ENCODE measurements at places on chromosomes 6 and 20.

DNA sequence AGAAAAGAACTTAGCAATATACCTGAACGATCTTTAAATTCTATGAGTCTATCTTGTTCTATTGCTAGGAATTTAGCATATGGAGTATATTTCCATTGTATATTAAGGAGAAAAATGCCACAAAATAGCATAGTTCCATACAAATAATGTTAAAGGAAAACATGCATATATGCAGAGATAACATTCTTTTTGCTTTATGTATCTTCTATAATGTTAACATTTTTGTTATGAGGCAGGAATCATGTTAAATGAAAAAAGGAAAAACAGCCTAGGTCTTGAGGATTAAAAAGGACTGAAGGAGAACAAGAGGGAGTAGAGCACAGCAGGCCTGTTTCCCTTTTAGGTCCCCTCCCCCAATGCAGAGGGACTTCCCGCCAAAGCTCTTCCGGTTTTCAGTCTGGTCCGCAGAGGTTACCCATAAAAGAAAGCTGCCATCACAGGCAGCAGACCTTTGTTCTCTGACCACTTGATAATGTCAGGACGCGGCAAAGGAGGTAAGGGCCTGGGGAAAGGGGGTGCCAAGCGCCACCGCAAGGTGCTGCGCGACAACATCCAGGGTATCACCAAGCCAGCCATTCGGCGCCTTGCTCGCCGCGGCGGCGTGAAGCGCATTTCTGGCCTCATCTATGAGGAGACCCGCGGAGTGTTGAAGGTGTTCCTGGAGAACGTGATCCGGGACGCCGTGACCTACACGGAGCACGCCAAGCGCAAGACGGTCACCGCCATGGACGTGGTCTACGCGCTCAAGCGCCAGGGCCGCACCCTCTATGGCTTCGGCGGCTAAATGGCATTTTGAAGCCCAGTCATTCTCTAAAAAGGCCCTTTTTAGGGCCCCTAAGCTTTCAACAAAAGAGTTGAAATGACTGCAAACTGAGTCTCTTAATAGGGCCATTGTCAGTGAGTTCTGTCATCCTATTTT lies 108.4 kb upstream of the PRSS16 start:
- DNase-seq: peak; percentile 60

- DNase-seq: no peak
Observed at GRCh38 chr6:14816116-14816859, 429.6 kb upstream of the JARID2 start.

DNA sequence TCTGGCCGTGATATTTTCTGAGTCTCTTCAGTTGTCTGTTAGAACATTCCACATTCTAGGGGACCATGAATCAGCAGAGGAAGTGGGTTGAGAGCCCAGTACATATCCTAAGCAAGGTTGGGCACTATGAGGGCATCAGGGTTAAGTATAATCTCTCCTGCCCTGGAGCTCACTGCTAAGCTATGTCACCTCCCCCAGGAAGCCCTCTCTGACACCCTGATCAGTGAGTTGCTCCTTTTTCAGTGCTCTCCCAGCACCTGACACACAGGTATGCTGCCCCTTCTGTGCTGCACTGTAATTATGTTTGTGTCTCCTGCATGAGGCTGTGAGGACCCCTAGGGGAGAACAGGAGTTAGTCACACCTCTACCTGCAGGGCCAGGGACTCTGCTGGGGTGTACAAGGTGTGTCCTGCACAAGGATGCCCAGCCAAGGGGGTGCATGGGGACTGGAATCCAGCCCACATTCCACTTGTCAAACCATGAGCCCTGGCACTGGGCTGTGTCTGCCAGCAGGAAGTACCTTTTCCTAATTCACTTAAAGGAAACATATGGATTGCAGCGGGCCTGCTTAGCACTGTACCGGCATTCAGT lies 3.9 kb downstream of the RAB44 start:
- DNase-seq: no peak

DNA sequence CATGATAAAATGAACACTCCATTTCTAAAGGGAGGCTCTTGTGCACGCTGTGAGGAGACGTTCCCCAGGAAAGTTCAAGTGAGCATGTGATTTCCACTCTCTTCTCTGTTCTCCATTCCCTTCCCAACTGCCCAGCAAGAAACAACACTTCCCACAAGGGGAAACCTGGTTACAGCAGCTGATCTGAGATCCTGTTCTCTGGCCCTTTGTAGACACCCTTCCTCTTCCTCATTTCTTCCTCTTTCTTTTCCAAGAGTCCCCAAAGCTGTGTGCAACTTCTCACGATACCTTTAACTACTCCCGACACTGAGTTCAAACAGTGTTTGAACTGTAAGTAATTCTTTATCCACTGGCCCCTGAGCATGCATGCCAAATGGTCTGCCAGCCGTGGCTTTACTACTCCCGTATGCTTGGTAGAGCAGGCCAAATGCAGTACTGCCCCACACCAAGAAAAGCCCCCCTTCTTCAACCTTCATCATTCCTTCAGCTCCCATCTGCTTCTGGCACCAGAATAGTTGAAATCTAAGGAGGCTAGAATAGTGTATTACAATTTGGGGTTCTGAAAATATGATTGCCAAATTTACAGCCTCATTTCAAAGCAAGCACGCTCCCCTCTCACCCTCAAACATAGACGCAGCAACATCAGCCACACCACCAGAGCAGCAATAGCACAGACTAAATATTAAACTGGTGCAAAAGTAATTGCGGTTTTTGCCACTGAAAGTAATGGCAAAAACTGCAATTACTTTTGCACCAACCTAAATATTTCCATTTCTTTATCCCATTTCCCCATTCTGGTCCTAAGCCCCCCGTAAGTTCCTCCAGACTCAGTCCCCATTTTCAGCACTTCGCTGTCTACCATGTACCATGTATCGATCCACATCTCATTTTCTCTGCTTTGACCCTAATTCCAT lies 4.3 kb downstream of the HLA-DMB start:
- DNase-seq: no peak

DNA sequence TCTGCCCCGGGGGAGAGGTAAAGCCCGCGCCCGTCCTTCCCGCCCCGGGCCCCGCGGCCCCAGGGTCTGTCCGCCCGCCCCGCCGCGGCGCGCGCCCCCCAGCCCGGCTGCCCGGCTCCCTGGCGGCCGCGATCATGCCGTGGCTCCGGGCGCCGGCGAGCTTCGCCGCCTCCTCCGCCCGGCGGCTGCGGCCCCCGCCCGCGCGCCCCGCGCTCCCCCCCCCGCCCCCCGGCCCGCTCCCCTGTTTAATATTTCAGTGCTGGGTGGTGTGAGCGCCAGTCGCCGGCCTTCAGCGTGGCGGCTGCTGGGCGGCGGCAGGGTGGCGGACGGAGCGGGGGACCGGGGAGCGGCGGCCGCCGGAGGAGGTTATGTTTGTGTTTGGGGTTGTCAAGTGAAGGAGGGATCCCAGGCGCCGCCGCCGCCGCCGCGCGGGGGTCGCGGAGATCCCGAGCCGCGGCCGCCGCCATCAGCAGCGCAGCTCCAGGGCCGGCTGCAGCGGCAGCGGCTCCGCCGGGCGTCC lies at the start of gene HIVEP1:
TSS of gene HIVEP1 (plus strand) at position 275 of the 520 bp plus-strand sequence. CDS start 3,317 bp downstream, outside the sequence.
- DNase-seq: peak; percentile 59

GRCh38 chr6:23608931-23609435 lies 517.0 kb upstream of the NRSN1 start:
- no peak for DNase-seq

- no peak for DNase-seq
Observed at GRCh38 chr20:50872560-50873425, 58.4 kb downstream of the ADNP start.

DNA sequence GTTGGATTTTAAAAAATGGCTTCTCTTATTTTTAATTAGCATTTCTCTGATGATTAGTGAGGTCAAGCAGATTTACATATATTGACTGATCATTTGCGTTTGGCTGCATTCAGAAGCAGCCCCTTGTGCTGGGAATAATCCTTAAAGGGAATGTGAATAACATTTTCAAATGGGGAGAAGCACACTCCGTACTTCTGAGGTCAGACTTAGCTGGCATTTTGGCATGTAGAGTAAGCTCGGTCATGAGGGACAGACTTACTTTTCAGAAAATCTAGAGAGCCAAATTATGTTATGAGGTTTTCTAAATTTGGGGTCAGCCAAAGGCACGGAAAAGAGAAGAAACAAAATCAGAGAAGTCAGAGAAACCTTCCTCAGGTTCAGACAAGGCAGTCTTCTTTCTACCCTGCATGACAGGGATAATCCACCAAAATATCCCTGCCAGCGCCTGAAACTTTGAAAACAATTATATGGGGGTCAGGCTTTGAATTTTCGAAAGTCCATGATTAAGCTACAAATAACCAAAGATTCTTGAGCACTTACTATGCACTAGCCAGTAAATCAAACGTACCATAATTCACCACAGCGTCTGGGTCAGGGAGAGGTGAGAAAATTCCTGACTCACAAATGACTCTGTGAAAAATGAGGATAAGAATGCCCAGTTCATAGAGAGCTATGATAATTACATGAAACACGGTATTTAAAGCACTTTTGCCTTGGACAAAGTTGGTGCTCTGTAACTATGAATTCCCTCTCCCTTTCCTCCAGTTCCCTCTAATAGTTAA lies 44.9 kb downstream of the ADAT2 start:
- no peak for DNase-seq

GRCh38 chr6:125451750-125452149 lies 150.0 kb upstream of the HDDC2 start:
- DNase-seq: no peak

GRCh38 chr6:14917109-14917910 lies 328.6 kb upstream of the JARID2 start:
- no peak for DNase-seq

DNA sequence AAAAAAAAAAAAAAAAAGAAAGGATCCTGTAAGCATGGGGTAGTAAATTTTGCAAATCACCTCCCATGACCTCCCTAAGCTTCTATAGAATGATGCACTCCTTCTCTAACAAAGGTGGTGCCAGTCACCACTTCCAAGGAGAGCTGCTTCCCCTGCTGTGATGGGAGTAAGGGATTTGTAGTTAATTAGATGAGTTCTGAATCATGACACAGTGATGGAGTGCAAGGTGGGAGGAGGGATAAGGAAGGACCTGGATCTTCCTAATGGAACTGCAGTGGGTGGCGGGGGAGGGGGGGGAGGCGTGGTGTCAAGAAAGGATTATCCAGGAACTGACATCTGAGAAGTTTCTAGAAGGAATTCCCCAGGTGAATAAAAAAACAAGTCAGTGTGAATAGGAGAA lies 47.8 kb downstream of the NRN1 start:
- DNase-seq: no peak

GRCh38 chr20:19757487-19758132 lies 448 bp upstream of the RIN2 start:
- DNase-seq: peak; percentile 95

- no peak for DNase-seq
Observed at GRCh38 chr6:168664956-168665355, 224.0 kb downstream of the SMOC2 start.

DNA sequence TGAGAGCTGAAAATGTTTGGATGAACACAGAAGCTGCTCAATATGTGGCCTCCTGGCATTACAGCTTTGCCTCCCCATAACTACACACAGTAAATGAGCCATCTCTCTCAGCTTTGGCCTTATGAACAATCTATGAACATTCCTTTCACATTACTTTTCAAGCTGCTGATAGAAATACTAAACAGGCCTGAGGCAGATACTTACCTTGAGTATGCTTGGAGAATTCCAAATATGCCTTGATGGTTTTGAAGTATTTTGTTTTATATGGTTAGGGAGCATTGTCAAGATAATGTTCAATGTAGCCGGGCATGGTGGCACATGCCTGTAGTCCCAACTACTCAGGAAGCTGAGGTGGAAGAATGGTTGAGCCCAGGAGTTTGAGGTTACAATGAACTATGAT lies 104.5 kb downstream of the CD24 start:
- DNase-seq: no peak

DNA sequence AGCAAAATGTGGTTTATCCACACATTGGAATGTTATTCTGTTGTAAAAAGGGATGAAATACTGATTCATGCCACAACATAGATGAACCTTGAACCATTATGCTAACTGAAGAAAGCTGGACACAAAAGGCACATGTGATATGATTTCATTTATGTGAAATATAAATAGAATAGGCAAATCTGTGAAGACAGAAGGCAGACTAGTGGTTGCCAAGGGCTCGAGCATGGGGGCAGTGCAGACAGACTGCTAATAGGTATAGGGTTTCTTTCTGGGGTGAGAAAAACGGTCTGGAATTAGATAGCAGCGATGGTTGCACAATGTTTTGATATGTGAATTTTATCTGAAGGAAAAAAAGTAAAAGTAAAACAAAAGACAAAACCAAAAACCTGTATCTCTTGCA lies 54.6 kb upstream of the FNDC1 start:
- DNase-seq: no peak

DNA sequence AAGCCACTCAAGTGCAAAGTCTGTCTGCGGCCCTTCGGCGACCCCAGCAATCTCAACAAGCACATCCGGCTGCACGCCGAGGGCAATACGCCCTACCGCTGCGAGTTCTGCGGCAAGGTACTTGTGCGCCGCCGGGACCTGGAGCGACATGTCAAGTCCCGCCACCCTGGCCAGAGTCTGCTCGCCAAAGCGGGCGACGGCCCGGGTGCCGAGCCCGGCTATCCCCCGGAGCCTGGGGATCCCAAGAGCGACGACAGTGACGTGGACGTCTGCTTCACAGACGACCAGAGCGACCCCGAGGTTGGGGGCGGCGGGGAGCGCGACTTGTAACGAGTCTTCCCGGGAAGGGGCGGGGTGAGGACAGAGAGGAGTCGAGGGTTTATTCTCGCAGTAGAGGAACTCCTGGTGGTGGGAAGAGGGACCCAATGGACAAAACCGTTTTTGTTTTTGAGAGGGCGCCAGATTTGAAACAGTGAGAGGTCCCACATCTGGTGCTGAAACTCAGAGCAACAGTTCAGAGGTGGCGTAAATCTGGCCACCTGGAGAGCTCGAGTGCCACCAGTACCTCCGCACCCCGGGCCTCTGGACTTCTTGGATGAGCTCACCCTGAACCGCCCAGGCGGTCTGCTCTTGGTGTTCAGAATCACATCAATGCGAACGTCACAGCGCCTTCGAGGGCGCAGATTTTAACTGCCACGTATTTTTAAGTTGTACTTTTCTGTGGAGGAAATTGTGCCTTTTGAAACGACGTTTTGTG lies 8.0 kb downstream of the PRDM13 start:
- DNase-seq: peak; percentile 51

GRCh38 chr6:89214197-89214596 lies 3.0 kb downstream of the GABRR1 start:
- no peak for DNase-seq

- peak; percentile 56 for DNase-seq
Observed at GRCh38 chr20:59939052-59939878, 840 bp downstream of the PPP1R3D start.

- no peak for DNase-seq
Observed at GRCh38 chr20:46820682-46821081, 74.0 kb upstream of the EYA2 start.

Data from lower lobe of right lung (tissue), 2 donors.